ENCODE measurements at places on chromosomes 16 and 17.

DNA sequence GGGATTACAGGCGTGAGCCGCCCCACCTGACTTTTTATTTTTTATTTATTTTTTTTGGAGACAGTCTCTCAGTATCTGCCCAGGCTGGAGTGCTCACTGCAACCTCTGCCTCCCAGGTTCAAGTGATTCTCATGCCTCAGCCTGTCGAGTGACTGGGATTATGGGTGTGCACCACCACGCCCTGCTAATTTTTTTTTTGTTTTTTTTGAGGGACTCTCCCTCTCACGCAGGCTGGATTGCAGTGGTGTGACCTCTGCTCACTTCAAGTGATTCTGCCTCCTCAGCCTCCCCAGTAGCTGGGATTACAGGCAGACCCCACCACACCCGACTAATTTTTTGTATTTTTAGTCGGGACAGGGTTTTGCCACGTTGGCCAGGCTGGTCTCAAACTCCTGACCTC, 7.7 kb downstream of the ZNF207 start:
- DNase-seq: no peak

DNA sequence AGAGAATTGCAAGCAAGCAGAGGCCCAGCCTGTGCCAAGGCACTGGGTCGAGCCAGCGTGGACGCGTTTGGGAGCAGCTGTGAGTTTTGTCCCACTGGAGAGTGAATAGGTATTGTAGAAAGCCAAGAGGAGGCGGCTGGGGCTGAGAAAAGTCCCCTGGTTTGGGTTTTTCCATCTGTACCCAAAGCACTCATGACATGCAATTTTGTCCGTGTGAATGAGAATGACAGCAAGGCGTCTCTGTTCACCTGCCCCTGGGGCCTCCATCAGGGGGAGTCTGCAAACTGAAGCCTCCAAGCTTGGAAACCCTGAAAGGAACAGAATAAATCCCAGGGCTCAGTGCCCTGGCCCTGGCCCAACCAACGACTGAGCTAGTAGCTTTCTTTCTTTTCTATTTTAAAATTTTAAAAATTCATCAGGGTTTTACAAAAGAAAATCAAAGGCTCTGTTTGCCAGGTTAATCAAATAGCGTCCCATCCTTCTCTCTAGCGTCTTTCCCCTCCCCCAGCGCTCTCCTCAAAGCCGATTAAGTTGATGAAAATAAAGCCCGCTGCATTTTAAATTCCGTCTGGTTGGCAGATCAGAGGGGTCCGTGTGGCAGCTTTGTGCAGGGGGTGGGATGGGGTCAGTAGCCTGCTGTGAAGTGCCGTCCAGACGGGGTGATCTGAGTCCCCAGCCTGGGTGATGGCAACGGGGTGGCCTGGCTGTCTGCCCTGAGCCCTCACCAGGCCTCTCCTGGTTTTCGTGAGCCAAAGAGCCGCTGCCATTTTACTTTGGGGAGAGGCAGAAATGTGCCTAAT, 171.0 kb downstream of the KATNIP start:
- DNase-seq: no peak

DNA sequence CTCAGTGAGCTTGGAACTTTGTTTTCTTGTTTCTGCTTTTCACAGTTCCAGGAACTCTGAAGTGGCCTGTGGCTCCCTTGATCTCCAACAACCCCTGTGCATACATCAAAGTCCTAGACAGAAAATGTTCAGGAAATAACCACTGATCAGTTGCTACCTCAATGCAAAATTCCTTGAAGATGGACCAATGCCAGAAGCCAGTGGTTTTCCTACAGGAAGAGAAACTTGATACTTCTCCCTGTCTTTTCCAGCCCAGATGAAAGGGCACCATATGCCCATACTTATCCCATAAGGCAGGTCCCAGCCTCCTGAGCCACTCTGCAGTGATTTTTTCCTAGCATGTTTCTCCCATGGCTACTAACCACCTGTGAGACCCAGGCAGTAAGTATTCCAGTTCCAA, 12.3 kb upstream of the CDRT4 start:
- no peak for DNase-seq

DNA sequence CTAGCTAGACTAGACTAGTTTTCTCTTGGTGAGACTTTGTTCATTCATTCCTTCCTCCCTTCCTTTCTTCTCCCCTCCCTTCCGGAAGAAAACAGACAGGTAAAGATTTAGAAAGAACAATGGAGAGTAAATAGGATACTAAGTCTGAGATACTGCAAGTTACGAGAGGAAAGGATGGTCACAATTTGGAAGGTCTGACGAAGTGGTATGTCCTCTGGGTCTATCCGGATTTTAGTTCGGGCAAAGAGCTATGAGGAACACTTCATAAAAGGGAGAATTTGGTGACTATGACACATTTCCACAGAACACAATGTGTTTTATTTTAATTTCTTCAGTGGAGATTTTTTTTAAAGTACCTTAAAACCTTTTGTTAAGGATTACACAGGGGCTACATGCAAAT, 107.7 kb downstream of the BRIP1 start:
- no peak for DNase-seq

DNA sequence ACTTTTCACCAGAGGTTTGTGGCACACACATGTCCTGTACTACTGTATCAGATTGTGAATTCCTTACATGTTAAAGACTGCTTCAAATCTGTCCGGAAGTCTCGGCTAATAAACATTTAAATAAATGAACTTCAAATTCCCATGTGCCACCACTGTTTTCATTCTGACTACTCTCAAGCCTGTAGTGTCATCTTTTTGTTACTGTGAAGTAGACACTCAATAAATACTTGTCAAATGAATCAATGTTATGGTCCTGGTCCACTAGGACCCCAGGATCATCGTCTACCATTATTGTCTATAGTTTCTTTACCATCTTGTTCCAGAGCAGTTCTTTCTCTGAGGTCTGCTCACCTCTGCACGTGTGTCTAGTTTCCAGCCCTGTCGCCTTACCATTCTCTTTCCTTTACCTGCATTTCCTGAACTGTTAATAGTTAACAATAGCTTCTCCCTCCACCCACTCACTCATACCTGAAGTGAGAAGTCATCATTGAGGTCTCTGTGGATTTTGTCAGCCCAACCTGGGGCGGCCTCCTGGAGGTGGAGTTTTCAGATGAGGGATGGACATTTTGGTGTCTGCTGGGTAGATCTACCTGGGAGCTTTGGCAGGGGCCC, 333.0 kb downstream of the SEC14L1 start:
- DNase-seq: no peak

GRCh38 chr16:82761858-82762257, 135.1 kb downstream of the CDH13 start:
- no peak for DNase-seq

GRCh38 chr17:61397086-61397842, 2.4 kb upstream of the TBX2 start:
- DNase-seq: no peak

GRCh38 chr16:88432753-88433152, 20.3 kb upstream of the ZFPM1 start:
- DNase-seq: no peak

GRCh38 chr17:27408891-27409290, 47.4 kb upstream of the KSR1 start:
- no peak for DNase-seq

DNA sequence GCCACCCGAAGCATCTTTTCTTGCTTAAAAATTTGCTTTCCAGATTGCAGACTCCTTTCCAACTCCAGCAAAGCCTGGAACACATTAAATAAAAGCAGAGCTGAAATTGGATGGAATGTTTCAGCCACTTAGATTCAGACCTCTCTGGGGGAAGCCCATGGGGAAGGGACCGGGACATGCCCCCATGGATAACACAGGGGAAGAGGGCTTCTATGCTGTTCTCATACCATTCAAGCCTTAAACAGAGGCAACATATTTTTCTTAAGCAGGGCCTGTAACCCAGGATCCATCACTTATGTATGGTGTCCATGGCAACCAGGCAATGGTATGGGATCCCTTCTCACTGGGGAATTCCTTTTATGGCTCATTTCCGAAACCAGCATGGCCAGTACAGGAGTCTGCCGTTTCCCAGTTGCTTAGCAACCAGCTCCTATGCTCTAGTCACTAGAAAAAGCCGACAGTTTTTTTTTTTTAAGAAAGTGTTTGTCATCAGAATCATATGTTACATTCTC, 62.0 kb upstream of the MARCHF10 start:
- peak; percentile 53 for DNase-seq

- DNase-seq: no peak
Observed at GRCh38 chr17:48406936-48407567, 23.0 kb downstream of the SKAP1 start.

DNA sequence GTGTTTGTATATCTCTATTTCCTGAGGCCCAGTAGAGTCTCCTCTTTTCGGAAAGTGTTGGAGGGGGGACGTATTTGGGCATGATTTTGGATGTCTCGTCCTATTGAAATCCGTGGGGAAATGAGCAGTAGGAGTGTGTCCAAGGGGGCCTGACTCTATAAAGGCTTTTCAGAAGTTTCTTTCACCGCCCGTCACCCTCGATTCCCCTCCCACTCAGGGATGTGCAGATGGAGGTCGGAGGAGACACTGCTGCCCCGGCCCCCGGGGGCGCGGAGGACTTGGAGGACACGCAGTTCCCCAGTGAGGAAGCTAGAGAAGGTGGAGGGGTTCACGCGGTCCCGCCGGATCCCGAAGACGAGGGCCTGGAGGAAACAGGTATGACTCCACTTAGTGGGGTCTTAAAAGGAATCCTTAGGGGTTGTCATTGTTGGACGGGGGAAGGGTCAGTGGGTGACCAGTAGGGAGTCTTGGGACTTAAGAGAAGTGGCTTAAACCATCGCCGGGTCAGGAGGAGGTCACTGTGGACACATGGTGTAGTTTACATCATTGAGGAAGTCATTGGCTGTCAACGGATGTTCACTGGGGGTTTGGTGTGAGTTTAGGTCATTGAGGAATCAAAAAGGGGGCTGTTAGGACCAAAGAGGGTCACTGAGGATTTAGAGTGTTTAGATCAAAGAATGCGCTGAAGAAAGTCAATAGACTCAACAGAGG, 424 bp downstream of the MON1B start:
- DNase-seq: no peak

GRCh38 chr17:78474614-78475146, 96.2 kb downstream of the PGS1 start:
- DNase-seq: no peak

DNA sequence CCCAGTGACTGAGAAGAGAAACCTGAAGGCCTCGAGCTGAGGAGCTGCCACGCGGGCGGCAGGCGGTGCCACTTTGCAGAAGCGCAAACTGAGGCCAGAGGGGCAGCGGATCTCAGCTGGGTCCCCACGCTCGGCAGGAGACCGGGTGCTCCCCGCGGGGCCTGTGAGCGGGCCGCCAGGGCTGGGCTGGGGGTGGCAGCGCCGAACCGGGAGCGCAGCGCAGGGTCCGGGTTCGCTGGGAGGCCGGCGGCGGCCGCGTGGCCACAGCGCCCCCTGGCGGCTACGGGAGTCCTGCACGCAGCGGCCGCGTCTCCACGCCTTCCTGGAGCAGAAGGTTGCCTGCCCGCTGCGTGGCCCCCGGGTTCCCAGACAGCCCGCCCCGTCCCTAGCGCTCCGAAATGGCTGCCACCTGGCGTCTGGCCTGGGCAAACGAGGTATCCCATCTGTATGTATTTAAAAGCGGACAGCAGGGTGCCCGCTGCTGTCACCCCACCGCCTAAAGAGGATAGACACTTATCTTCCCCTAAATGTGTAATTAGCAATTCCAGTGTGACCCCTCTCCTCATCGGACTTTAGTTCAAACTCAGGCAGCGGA, 96.1 kb upstream of the CDH5 start:
- peak; percentile 46 for DNase-seq

DNA sequence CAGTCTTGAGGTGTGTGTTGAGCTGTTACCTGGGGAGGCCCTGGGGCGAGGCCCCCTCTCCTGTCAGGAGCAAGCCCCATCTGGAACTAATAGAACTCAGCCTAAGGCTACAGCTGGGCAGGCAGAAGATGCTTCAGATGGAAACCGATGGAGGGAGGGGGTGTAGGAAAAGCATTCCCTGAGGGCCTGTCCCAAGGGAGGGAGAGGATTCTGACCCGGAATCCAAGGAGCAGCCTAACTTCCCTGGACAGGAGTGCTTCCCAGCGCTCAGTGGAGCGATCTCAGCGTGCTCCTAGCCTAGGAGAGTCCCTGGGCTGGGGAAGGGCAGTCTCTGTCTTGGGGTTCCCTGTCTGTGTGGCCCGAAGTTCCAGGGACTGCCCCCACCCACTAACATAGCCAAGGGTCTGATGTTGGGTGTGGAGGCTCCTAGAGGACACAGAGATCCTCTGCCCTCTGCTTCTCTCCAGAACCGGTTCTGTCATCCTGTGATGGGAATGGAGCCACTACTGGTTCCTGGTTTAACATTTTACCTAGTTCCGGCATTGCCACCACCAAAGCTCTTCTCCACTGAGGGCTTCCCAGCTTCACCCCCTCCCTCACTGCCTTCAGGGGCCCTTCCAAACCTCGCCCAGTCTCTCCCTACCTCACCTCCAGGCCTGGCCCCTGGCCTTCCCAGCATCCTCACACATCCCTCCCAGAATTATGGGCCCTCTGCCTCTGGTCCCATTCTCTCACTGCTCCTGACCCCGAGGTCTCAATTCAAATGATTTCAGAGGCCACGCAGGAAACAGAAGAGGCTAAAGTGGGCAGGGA, 58.7 kb downstream of the RTN4RL1 start:
- no peak for DNase-seq

DNA sequence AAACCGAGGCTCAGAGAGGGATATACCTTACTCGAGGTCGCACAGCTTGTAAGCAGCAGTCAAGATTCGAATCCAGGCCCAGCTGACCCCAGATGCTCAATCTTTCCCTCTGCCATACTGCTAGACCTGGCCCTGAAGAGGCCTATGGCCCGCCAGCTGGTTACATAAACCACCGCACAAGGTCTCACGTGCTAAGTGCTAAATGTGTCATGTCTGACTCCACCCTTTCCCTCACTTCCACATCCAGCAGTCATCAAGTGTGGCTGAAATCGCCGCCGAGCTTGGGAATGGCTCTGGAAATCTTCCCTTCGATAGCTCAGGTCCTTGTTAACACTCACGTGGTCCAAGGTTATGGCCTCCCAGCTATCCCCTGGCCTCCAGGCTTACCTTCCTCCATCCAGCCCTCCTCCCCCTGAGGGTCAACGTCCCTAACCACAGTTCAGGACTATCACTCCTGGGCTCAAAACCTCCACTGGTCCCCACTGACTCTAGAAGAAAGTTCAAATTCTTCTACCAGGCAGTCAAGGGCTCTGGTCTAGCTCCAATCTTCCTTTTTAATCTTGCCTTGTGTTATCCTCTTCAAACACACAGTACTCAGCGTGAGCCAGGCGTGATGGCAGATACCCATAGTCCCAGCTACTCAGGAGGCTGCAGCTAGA, 3.5 kb downstream of the ZBTB4 start:
- no peak for DNase-seq

- no peak for DNase-seq
Observed at GRCh38 chr16:77549876-77550275, 115.0 kb upstream of the ADAMTS18 start.

- DNase-seq: no peak
Observed at GRCh38 chr17:35374766-35375344, 1.4 kb upstream of the SLFN11 start.

GRCh38 chr16:4753227-4753626, 13.7 kb downstream of the ZNF500 start:
- no peak for DNase-seq

GRCh38 chr16:72474501-72475123, 302.7 kb upstream of the PMFBP1 start:
- DNase-seq: no peak

- no peak for DNase-seq
Observed at GRCh38 chr16:4850211-4850610, 2.9 kb downstream of the UBN1 start.

Measured in NCI-H1092 (cell line).